ENCODE measurements at places on chromosomes 2 and 18.

DNA sequence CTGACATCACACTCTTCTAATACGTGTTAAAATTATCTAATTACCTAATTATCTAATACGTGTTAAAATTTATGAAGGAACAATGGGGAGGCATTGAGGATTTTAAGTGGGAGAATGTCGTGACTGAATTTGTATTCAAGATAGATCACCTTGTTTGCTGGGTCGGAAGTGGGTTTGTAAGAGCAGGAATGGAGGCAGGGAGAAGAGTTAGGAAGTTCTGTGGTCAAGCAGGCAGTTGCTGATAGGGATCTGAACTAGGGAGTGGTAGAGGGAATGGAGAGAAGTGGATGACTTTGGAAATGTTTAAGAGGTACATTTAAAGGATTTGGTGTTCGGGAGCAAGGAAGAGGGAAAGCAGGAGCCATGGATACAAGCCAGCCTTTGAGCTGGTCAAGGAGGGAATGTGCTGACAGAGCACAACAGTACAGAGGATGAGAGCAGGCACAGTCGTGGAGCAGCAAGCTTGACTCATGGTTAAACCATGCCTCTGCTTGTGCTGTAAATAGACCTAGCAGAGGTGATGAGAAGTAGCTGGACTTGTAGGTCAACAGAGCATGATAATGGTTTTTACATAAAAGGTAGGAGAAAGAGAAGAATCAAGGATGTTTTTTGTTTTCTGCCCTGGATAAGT, 16.2 kb downstream of the IL18RAP start:
- no peak for DNase-seq

GRCh38 chr2:218744615-218745014, 34.0 kb downstream of the TTLL4 start:
- DNase-seq: no peak

DNA sequence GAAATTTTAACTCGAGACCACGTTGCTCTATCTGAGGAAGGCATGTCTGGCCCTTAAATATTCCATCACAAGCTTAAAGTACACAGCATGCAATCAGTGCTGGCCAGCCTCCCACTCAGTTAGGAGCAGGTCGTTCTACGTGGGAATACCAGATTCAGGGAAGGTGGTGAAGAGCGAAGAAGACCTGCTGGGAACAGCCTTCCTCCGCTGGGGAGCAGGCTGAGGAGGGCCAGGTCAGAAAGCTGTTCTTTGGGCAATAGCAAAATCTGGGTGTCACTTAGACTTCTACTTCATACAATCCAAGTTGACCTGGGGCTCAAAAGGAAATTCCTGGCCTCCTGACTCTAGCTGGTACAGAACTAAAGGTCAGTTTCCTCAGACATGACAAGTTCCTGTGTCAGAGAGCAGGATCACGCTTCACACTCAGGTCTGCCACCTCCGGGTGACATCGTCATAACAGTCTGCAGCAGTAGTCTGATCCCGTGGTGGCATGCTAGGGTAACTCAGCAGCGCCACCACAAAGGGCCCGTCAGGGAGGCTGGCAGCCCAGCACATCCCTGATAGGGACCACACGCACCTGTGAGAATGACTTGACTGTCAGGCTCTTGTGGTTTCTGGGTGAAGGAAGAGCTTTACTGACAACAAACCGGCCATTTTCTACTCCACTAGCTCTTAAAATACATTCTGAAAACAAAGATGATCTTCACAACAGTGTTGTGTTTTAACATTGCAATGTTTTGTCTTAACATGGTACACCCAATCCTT, 35.2 kb upstream of the NAPG start:
- no peak for DNase-seq

GRCh38 chr2:71277536-71278103, 50.7 kb upstream of the PAIP2B start:
- peak; percentile 64 for DNase-seq

- no peak for DNase-seq
Measured at GRCh38 chr18:28287146-28287545, 110.2 kb upstream of the CDH2 start.

Data from HTR-8/SVneo (cell line).